Endothelial cell (in vitro differentiated cells): ENCODE measurements at places on chromosomes 3 and 15. TPM values are rescaled to one million over a fixed set of nuclear protein-coding genes. Genes with fewer than 3 reads are reported as not detected.

GRCh38 chr15:69997161-69997485, 100.6 kb downstream of the TLE3 start:
- DNase-seq, result no peak
- no peak overlapping the region for H3K4me3 ChIP-seq
- peaks cover 17% of the 10 kb centered on the region for H3K4me1 ChIP-seq

- H3K27ac ChIP-seq, result no peak overlapping the region
- no peaks in the 10 kb centered on the region for H3K27me3 ChIP-seq
- DNase-seq, result no peak
- H3K4me3 ChIP-seq, result no peak overlapping the region
- peaks cover 3% of the 10 kb centered on the region for H3K4me1 ChIP-seq
- H3K36me3 ChIP-seq, result no peaks in the 10 kb centered on the region
These were observed 80.5 kb downstream of the USF3 start for GRCh38 chr3:113615976-113616375.

- H3K4me3 ChIP-seq, result no peak overlapping the region
- peaks cover 4% of the 10 kb centered on the region for H3K36me3 ChIP-seq
- H3K27ac ChIP-seq, result no peak overlapping the region
- no peak for DNase-seq
- no peaks in the 10 kb centered on the region for H3K4me1 ChIP-seq
- peaks cover 7% of the 10 kb centered on the region for H3K27me3 ChIP-seq
These were observed 3.3 kb upstream of the XCR1 start for GRCh38 chr3:46030626-46031025.

DNA sequence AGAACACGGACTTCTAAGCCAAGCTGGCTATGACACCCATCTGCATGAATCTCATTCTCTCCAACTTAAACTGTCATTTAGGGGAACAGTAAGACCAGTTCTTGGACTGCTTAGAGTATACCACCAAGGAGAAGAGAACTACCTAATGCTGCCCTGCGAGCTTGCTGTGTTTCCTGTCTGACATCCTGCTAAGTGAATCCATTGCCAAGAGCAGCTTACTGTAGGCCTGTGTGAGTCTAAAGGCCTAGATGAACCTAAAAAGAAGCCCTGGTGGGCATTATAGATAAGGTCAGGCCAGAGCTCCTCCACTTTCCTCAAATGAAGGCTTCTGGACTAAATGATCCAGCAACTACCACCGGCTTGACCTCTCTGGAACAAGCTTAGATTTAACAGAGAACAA, 15.0 kb downstream of the LZTFL1 start:
- DNase-seq, result no peak
- no peak overlapping the region for H3K27ac ChIP-seq
- H3K27me3 ChIP-seq, result no peaks in the 10 kb centered on the region
- peaks cover 2% of the 10 kb centered on the region for H3K4me1 ChIP-seq
- no peak overlapping the region for H3K4me3 ChIP-seq

The KIF15 gene
- total RNA-seq, result 6.0 TPM

The GALNT15 gene
- total RNA-seq, result 0.08 TPM
